ENCODE measurements at places on chromosomes 11 and 22.

DNA sequence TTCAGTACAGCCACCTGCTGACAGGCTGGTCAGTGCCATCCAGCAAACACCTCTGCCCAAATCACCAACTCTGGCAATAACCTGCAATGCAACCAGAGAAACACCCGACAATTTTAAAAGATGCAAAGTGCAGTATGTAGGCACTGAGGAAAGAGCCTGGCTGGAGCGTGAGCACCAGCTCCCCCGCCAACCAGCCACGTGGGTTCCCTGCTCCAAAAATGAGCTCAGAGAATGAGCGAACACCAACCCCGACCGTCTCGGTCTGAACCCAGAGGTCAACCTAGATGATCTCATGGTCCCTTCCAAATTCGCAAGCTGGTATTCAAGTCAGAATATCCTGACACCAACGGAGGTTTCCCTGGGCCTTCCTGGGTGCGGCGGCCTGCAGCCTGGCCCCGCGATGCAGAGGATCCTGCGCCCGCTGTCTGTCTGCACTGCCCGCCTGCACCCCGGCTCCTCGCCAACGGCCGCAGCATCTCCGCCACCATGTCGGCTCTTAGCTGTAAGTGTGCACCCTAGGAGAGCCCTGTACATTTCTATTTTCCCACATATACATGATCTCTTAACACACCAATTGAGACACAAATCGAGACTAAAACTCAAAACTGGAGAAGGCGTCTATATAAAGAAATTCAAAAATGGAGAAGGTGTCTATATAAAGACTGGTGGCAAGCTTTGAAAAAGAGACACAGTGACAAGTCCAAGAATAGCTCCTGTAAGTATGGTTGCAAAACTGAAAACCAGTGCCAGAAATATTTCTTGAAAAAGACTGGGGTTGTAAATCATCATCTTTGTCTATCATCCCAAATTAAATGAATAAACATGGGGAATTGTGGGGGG, 22.8 kb downstream of the TMEM184B start:
- DNase-seq, result no peak

- peak; percentile 96 for DNase-seq
These were observed 1.4 kb downstream of the PLXNB2 start for GRCh38 chr22:50305923-50306566.

DNA sequence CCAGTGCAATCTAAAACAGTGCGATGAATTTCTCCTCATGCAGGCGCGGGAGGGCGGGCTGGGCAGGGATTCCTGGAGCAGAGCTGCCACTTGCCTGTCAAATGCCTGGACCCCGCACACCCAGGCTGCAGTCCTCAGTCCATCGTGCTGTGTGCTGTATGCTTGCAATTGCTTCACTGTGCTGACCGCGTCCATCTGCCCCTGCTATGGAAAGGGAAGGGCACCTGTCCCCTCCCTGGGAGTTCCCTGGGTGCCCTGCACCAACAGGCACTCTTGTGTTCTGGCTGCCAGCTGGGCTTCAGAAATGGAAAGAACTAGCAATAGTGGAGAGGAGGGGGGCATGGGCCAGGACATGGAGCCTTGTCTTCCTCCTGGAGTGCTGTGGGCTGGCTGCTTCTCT, 185.4 kb upstream of the B3GAT1 start:
- DNase-seq, result no peak

- DNase-seq, result peak; percentile 83
These were observed 113.5 kb upstream of the KIRREL3 start for GRCh38 chr11:127114035-127114434.

- DNase-seq, result peak; percentile 78
These were observed 13.8 kb downstream of the TOM1 start for GRCh38 chr22:35313311-35314121.

DNA sequence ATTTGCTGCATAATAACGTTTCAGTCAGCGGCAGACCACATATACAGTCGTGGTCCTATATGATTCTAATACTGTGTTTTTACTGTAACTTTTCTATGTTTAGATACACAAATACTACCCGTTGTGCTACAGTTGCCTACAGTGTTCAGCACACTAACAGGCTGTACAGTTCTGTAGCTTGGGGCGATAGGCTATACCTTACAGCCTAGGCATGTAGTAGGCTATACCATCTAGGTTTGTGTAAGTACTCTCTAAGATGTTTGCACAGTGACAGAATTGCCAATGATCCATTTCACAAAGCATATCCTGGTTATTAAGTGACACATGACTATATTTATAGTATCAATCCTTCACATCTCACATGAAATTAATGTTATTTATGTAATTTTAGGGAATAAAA, 78.2 kb downstream of the YAP1 start:
- no peak for DNase-seq

DNA sequence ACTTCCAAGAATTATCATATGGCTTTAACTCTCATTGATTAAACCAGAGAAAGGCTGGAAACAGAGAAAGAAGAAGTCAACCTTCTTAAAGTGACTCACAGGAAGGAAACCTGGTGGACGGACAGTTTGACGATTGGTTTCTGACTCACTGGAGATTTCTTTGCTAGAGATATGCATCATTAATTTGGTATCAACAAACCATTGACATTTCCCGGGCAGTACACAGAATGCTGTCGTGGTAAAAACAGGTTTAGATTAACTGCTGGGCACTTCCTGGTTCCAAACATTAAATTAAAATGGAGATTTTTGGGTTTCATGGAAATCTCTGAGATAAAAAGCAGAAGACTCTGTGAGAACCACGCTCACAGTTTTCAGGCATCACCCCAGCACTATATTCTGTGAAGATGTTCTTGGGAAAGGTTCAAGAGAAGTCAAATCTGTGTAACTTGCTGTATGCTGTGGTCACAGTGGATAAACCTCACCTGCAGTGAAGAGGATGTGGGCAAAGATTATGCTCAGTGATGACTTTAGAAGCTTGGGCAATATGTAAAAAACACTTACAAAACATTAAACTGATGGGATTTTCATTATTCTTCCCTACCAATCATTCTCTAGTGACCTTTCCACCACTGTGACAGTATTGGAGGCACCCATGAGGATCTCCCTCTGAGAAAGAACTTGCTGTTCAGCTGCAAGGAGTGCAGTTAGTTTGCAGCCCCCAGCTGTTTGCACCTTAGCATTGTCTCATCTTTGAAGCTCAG, 61.1 kb upstream of the CD44 start:
- no peak for DNase-seq

DNA sequence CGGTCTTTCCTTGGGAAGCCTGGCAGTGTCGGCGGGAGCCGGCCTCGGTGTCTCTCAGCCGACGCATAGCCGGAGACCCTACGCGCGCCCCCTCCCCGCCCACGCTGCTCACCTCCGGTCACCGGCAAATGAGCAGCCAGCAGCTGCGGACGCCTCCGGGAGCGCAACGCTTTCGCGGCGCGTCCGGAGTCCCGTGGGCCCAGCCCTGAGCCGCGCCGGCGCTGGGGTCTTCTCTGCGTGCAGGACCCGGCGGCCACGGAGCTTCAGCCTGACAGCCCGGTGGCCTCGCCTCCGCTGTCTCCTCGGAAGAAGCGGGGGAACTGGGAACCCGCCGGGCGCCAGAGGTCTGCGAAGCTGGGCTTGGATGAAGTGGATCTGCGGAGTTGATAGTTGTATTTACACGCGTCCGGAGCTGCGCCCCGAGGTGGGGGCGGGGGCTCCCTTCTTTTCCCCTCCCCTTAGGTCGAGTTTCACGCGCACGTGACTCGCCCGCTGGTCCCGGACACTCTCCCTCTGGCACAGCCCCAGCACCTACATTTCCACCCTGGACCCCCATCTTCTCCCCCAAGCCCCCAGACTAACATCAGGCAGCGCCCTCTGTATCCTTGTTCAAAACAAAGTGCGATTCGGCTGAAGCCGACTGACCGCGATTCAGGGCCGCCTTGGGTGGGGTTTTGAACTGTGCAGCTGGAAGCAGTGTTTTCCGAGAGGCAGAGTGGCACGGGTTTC, at the start of gene SLC43A1:
Gene SLC43A1 (minus strand): TSS at position 371 of the 729 bp plus-strand sequence. CDS start 1,591 bp downstream, outside the sequence.
- DNase-seq, result peak; percentile 77

GRCh38 chr22:33920197-33920540, at the start of gene LARGE1:
Gene LARGE1 (minus strand): TSS chr22:33920476.
- DNase-seq, result peak; percentile 6

GRCh38 chr22:48444320-48445112, 1383.2 kb downstream of the BRD1 start:
- no peak for DNase-seq

DNA sequence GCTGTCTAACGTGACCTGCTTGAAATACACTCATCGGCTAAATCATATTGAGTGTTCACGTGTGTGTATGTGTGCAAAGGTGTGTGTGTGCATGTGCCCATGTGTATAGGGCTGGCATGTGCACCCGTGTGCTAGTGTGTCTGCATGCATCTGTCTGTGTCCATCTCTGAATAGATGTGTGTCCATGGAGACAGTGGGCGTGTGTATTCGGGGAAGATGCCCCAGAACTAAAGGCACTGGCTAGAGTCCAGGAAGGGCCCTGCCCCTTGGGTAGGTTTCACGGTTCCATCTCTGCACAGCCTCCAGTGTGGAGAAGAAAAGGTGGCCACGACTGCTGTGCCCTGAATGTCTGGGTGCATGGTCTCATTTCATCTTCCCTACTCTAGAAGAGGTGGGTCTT, 220.3 kb downstream of the MN1 start:
- DNase-seq, result no peak

DNA sequence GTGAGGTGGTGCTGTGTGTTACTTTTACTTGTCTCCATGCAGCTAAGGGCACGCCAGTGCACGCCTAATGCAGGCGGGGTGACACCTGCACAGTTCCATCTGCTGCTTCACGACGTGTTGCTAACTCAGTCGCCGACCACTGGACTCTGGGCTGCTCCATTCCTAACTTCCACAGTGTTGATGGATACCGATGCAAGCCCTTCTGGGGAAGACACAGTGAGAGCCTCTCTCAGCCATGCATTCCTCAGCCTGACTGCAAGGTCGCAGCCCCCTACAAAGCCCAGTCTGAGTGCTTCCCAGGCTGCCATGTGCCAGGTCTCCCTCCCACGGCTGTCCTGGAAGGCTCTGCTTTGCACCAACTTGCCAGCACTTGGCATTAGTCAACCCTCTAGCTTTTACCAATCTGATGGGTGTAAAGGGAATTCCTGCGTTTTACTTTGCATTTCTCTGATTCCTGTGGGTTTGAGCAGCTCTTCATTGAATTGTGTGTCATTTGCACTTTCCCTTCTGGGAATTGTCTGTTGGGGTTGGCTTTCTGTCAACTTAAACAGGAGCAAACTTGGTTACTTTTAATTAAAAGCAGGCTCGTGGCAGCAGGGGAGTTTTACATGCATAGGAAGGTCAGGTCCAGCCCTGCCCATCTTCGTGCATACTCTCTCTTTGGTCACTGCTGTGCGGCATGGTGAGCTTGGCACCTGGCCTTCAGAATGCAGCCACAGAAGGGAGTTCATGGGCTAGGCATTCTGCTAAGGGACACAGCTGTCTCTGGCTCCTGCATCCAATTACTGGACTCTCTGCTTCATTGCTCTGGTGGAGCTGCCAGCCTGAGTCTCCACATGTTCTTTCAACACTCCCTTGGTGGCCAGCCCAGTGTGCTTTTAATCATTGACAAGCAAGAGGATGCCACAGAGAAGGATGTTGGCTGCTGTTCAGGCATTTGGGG, 34.6 kb upstream of the SHANK2 start:
- no peak for DNase-seq

- peak; percentile 78 for DNase-seq
These were observed 14.7 kb downstream of the SSH3 start for GRCh38 chr11:67317888-67318555.

DNA sequence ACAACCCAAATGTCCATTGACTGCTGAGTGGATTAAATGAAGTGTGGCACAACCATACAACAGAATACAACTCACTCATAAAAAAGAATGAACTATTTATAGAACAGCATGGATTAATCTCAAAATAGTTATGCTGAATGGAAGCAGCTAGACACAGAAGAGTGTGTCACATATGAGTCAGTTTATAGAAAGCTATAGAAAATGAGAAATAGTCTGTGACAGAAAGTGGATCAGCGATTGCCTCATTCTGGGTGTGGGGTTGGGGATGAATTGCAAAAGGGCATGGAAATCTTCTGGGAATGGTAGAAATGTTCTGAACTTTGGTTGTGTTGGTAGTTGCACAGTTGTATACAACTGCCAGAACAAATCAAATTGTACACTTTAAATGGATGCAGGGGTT, 37.4 kb downstream of the PRR5L start:
- no peak for DNase-seq

- no peak for DNase-seq
These were observed 7.7 kb downstream of the LINC01488 start for GRCh38 chr11:69489031-69489745.

DNA sequence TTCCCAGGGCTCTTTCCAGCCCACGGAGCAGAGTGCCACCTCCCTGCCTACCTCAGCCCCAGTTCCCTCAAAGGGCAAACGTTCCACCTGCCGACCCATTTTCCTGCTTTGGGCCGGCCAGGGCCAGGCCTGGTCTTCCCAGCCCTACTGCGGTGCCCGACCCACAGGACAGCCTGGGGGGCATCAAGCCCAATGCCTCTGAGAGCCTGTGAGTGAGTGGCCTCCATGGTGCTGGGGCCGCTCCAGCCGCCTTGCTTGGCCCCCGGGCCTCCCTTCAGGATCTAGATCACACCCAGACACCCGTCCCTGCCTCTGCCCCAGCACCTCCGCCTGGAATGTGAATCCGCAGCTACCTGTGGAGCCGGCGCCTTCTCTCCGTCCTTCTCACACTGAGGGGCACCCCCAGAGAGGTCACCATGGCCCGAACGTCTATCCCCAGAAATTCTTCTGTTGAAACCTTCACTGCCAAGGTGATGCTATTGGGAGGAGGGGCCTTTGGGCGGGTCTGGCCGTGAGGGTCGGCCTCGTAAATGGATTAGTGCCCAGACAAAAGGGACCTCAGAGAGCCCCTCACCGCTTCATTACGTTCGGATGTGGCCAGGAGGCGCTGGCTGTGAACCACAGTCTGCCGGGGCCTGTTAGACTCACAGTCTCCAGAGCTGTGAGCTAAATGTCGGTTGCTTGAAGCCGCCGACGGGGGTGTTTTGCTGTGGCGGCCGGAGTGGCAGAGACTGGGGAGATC, 36.2 kb upstream of the BRSK2 start:
- DNase-seq, result no peak

DNA sequence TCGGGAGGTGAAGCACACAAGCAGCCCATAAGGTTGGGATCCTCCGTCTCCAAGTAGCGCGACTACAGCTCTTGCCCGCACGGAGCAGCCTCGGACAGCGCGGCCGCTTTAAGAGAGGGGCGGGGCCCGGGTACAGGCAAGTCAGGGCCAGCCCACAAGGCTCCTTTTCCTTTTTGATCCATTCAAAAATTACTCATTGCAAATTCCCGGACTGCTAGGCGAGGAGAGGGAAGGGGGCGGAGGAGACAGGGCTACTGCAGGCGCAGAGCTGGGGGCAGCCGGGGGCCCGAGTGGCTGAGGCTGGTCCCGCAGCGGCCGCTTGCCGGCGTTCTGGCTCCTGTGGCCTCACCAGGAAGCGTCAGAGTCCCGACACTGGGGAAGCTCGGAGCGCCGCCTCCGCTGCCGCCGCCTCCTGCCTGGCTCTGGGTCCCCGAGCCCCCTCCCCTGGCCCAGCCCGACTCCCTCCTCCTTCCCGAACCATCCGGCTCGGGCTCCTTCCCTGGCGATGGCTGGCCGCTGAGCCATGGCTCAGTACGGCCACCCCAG, at the start of gene UBASH3B:
Gene UBASH3B (plus strand): TSS at position 196 of the 546 bp plus-strand sequence. CDS start 328 bp downstream, at position 524.
- peak; percentile 76 for DNase-seq
